EH (cell line): ENCODE measurements at places on chromosomes 1 and 21.

DNA sequence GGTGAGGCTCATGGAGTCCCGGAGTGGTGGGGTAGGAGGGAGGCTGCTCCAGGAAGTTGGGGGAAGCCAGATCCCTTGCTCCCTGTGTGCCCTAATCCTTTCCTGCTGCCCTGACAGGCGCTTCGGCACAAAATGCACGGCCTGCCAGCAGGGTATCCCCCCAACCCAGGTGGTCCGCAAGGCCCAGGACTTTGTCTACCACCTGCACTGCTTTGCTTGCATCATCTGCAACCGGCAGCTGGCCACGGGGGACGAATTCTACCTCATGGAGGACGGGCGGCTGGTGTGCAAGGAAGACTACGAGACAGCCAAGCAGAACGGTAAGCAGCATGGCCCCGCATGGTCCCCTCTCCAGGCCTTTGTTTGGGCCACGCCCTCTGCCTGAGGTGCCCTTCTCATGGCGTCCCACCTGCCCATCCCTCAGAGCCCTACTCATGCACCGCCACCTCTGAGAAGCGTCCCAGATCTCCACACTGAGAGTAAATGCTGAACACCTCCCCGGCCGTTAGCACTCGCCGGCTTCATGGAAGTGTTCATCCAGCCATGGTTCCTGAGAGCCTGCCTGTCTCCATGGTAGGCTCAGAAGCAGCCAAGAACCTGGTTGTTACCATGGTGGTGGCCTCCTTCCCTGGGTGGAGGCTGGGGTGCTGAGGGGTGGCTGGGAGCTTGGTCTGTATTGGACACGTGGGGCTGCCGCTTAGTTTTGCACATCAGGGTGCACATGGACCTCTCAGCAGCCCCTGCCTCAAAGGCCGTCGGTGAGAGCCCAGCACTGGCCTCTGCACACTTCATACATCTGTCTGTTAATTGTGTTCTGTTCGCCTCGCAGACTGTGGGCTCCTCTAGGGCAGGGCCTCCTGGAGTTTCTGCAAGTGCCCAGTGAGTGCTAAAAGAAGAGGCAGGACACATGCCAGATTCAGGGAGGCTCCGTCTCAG, 36.5 kb downstream of the LHX4 start:
- DNase-seq, result no peak

DNA sequence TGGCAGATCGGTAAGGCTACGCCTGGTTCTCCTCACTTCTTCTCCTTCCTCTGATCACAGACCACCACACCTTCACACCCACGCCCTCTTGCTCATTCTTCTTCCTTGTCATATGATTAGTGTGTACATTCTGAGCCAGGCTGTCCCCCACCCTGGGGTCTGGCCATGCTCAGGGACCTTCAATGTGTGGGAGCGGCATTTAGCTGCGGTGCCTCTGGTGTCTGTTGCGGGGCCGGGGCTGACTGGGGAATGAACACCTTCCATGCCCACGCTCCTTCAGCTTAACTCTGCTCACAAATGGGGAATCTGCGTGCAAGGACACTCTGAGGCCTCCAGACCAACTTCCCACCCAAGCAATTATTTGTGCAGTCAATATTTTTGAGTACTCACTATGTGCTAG, 29.4 kb downstream of the QSOX1 start:
- DNase-seq, result no peak

- DNase-seq, result peak; percentile 8
These were observed 36.8 kb downstream of the MAB21L3 start for GRCh38 chr1:116147972-116148371.

DNA sequence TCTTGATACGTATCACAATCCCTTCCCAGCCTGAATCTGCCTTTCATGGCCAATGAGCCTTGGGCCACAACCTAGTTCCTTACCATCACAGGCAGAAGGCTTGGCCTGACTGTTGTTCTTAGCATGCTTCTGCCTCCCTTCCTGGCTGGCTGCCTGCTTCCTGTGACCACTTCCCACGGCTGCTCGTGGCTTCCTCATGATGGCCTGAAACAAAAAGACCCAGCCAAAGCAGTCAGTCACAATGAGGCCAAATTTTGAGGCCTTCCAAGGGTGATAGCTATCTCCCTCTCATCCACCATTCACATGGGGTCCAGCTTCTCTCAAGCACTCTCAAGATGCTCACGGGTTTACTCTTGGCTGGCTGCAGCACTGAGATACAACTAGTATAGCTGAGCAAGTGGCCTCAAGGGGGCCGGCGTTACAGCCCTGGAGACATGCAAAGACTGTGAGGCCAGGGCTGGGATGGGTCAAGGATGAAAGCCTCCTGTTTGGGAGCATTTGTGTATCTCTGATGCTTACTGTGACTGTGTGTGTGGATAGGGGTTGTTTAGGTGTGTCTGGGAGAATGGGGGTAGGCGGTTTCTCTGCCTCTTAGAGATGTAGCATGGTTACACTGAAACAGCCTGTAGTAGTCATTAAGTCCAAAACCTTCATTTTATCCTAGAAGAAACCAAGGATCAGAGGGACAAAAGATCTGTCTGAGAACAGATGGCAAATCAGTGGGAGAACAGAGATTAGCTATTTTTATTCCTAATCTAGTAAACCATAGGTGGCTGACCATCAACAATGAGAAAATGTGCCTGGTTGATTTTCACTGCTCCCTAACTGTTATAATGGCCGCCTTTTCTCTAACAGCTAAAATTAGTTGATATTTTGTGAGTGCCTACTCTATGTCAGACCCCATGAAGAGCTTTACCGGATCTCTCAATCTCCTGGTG, 5.4 kb upstream of the TOE1 start:
- peak; percentile 32 for DNase-seq

DNA sequence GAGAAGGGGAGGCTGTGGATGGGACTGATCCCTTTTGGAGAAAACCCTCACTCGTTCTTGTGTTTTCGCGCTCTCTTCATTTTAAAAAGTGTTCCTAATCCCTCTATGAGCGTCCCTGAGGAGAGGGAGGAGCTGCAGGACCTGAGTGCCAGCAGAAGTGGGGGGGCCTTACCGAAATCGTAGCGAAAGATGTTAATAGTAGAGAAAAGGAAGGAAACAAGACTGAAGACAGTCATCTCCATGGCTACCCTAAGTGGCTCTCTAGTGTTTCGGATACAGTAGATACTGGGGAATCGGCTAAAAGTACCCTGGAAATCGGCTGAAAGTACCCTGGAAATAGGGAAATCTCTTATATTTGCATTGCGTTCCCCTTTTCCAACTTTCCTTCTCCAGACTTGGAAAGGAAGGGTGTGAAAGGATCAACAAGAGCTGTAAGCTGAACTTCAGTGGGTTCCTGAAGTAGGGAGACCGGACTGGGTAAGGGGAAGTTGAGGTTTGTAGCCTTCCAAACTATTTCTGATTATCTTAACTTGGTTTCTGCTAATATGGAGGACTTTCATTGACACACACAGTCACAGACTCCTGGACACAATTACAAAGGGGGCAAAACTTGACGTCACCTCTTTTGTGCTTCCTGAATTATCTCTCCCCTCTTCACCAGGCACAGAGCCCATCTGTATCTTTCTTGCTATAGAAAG, 486 bp upstream of the DSTYK start:
- no peak for DNase-seq

GRCh38 chr21:32308696-32309095, 10.0 kb downstream of the MRAP start:
- no peak for DNase-seq

GRCh38 chr1:220655961-220656740, 34.0 kb upstream of the C1orf115 start:
- DNase-seq, result no peak

- no peak for DNase-seq
These were observed 24.0 kb upstream of the CDC7 start for GRCh38 chr1:91476533-91477217.

DNA sequence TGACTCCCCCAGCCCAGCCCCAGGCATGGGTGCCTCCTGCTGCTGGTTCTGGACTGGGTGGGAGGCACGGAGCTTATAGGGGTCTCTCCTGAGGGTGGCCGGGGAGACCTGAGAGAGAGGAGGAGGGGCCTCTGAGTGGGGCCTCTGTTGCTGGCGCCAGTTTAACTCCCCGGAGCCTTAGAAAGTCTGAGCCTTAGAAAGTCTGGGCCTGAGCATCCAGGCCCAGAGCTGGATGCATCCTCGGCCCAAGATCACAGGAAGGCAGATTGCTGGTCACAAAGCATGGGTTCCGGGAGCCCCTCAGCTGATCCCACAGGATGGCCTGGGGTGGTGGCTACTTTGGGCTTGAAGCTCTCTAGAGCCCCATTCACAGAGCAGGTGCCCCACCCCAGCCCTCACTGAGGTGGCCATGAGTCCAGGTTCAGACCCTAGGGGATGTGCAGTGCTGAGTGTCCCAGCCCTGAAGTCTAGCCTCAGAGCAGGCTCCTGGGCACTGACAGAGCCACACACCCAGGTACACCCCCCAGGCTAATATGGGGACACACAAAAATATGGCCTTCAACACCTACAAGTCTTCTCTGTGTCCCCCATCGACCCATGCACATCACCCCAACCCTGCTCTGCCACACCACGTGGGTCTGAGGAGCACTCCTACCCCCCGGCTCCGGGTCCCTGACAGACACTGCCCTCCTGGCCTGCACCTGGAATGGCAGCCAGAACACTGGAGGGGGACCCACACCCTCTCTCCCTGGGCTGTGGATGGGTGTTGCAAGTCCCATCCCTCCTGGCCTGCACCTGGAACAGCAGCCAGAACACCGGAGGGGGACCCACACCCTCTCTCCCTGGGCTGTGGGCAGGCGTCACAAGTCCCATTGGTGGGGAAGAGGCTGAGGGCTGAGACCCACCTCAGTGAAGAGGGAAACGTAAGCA, 9.7 kb downstream of the PLA2G2F start:
- DNase-seq, result no peak

DNA sequence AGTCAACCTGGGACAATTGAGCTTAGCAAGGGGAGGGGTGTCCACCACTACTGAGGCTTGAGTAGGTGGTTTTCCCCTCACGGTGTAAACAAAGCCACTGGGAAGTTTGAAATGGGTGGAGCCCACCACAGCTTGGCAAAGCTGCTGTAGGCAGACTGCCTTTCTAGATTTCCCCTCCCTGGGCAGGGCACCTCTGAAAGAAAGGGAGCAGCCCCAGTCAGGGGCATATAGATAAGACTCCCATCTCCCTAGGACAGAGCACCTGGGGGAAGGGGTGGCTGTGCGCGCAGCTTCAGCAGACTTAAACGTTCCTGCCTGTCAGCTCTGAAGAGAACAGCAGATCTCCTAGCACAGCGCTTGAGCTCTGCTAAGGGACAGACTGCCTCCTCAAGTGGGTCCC, 758.4 kb downstream of the LTN1 start:
- no peak for DNase-seq

DNA sequence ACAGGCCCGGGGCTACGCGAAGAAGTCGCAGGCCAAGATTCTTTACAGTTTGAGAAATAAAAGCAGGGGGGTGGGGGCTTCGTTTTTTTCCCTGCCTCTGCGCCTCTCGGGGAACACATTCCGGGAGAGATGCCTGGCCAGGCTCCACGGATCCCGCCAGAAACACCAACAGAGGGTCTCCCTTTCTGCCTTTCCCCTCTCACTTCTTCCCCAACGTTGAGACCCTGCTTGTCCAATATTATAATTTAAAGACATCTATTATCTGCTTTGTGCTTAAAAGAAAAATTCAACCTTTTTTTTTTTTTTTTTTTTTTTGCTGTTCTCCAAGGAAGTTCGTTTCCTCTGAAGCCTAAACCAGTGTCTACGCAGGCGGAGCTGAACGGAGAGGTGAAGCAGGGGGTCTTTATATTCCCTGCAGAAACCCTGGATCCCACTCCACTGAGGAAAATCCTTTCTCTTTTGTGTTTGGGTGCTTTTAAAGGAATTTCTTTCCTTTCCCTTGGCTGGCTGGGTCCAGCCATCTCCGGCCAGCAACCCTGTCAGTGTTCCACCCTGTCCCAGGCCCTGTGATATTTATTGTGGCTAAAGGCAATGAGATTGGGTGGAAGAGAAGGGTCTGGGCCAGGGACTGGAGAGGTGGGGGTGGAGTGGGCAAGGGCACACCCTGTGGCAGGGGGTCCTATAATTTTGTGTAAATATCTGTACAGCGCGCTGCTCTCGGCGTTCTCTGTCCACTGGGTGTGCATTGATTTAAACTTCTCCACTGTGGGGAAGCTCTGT, 2.2 kb downstream of the FOXD2 start:
- DNase-seq, result no peak

DNA sequence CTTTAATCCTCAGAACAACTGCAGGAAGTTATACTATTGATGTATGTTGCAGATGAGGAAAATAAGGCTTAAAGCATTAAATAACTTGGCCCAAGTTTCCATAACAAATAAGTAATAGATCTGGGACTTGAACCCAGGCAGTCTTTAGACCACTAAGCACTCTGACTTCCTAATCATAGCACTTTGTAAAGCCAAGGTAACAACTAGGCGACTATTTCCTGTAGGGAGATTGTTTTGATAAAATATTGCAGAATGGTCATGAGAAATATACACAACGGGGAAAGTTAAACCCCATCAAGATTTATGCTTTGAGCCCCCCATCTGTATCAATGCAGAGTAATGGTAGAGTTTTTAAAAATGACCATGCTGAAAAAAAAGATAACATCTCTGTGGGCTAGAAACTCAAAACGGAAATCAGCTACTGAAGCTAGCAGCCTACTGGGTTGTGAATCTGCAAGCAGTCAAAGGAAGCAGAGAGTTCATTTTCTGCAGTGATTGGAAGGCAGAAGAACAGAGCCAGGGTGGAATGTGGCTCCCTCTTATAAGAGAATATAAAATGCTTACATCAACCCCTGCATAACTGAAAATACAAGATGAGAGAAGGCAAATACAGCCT, 111.2 kb upstream of the OLIG2 start:
- DNase-seq, result no peak

GRCh38 chr1:119079881-119080280, 60.6 kb downstream of the WARS2 start:
- no peak for DNase-seq

DNA sequence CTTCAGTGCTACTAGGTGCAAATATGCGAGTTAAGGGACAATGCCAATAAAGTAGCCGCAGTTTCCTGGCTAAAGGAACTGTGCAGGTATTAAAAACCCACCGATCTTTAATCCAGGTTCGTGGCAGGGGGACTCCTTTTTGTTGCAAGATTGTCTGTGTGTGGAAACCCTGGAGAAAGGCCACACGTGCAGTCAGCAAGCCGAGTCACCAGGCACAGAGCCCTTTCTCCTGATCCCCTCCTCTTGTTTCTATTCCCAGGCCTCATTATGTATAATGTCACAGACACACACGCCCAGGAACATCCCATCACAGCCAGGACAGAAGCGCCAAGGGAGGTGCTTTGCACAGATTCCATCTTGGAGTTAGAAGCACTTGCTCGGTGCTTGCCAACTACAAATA, 528.9 kb downstream of the KIF26B start:
- DNase-seq, result no peak

DNA sequence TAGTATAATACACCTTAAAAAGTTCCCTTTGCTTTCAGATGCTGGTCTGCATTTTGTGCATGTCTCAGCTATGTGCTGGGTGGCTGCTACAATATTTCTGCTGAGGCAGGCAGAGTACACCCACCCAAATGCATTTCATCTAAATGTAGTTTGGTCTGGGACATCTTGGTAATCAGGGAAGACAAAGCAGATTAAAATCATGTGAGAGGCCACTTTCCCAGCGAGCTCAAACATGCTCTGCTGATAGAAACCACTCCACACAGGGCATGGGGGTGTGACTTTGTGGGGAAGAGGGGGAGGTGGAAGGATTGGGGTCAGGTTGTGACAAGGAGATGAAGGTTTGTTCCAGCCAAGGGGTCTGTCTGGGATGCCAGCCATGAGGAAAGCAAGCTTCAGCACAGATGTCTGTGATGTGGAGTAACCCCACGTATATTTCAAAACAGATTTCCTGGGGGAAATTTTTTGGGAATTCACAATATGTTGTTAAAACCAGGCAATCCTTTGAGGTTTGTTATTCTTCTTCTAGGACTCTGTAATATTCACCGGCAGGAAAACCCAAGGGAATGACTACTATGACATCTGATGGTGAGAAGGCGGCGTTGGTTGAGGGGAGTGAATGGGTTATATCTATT, 255.1 kb upstream of the FGGY start:
- peak; percentile 72 for DNase-seq

- peak; percentile 70 for DNase-seq
These were observed 402.3 kb downstream of the PTBP2 start for GRCh38 chr1:97123717-97124431.
